ENCODE measurements at places on chromosomes 13 and 19.

- no peak for DNase-seq
Measured at GRCh38 chr13:72523049-72523448, 204.4 kb downstream of the MZT1 start.

DNA sequence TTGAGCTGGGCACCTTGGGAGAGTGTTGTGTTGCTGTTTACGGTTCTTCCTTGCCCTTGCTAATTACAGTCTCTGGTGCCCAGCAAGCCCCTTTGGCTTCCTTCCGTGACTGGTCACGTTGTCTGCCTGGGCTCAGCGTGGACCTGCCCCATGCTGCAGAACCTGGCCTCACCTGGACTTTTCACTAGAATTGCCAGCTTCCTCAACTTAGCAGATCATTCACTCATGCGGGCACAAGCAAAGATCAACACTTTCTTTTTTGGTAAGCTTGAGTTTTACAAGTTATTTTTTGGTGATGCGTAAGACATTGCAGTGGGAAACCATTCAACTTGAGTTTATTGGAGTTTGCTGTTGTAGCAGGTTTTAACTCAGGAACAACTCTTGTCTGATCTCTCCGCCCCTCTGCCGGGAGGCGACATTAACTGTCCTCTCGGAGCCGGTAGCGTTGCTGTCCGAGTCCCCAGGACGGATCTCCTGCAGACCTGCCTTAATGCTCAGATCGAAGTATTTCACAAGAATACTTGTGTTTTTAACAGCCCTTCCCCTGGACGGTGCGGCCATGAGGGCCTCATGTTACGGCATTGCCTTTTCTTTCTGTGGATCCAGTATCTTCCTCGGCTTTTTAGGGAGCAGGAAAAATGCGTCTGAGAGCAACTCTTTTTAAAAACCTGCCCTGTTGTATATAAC is 15.7 kb upstream of the TEX29 start:
- DNase-seq, result no peak

DNA sequence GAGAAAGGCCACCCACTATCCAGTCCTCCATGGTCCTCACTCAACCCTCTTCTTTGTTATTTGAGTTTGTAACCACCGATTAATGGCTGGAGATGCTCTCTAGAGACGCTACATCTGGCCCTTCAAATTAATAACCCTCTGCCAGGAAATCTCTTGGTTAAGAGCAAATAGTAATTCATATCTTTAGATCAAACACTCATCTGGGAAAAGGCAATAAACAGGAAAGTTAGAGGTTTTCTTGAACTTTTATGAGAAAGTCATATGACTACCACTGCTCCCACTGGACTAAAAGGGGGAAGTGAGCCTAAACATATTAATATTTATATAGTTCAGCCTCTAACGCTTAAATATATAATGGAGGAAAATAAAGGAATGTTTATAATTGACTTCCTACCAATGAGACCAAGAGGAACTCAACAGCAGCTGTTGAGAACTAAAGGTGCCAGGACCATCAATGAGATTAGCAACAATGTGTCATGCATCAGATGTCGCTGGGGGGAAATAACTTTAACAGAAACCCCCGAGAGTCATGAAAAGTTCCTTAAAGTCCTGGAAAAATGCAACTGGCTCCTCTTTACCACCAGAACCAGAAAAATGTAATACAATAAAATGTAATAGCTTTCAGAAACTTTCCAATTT is 2.7 kb downstream of the TBC1D4 start:
- DNase-seq, result no peak

GRCh38 chr13:91313581-91313980 is 33.9 kb upstream of the MIR17HG start:
- DNase-seq, result no peak

- no peak for DNase-seq
Measured at GRCh38 chr13:110480161-110480560, 81.4 kb downstream of the RAB20 start.

GRCh38 chr13:75372517-75372916 is 109.5 kb downstream of the TBC1D4 start:
- DNase-seq, result no peak

DNA sequence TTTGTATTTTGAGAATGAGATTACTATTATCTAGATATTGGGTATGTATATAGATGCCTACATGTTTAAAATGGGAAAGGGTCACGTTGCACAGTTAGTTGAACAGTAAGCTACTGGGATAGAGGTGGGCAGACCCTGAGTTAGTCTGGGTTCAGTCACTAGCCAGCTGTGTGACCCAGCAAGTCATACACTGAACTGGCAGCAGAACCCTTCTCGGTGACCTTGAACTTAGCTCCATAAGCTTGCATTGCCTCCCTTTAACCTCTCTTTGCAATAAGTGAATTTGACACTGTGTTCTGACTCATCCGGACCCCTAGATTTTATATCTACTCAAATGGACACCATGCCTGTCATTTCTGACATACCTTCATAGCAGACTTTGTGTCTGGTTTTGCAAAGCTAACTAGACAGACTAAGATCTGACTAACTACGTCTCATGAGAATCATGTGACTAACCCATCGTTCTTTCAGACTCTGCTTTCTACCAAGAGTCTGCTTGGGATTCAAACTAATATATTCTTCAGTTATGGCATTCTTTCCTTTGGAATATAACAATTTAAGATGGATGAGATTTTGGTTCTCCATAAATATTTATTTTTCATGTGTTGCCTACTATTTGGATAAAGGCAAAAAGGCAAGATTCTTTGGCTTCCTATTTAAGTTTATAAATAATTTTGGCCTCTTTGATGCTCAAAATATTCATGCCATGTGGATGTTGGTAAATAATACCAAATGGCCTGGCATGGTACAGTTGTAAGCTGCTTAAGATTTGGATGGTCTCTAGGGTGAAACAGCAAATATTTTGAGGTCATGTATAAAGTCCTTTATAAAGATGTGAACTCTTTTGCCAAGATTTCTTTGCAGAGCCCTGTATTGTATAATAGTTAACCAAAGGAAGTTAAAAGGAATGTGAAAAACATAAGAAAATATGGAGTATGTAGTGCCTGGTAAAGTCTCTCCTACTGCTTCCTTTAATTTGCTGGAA is 159.3 kb downstream of the ITGBL1 start:
- no peak for DNase-seq

- DNase-seq, result peak; percentile 54
Measured at GRCh38 chr19:50794074-50794875, 4.1 kb downstream of the ACP4 start.

DNA sequence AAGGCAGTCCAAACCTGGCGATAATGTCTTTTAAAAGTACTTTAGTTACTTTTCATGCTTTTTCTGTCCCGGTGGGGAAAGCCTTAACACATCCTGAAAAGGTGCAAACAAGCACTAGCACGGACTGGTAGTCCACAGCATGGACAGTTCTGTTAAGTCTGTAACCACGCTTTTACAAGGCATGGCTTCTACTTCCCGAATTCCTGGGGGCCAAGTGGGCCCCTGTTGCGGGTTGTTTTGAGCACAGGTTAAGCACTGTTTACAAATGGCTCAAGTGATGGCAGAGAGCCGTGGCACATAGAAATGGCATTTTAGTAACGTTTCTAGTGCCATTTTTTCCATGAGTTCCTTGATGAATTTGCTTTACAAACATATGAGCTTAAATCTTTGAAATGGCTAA is 37.6 kb downstream of the ZNF493 start:
- DNase-seq, result no peak

DNA sequence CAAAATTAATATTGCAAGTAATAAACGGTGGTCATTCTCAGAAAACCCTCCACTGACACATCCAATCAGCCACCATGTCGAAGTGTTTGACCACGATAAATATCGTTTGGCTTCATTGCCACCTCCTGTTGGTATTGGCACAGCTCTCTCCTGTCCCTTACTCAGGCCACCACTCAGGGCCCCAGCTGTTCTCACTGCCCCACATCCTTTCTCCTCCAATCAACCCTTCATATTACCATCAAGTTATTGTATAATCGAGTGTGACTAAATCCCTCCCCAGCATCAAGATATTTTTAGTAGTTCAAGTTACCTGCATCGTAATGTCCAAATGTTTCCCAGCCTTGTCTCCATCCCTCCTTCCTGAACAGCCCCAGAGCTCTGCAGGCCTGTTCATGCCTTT is 50.4 kb downstream of the SACS start:
- no peak for DNase-seq

GRCh38 chr19:33401683-33402420 is 28.3 kb downstream of the CEBPG start:
- DNase-seq, result no peak

DNA sequence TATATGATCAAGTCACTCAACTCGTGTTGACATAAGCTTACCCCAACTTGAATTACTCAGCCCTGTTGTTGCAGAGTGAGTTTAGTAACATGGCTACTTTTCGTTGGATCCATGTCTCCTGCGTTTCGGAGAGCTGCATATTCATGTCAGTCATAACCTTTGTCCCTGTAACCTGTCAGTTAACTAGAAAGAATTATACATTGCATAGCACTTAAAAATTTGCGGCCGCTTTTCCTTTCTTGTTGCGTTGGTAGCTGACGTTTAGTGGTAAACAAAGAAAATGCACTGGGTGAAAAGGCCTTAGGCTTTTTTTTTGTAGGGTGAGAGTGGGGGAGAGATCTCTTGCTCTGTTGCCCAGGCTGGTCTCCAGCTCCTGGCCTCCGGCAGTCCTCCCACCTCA is 14.2 kb downstream of the ZNF507 start:
- DNase-seq, result no peak

- DNase-seq, result no peak
Measured at GRCh38 chr13:28636677-28637317, 22.1 kb upstream of the POMP start.

DNA sequence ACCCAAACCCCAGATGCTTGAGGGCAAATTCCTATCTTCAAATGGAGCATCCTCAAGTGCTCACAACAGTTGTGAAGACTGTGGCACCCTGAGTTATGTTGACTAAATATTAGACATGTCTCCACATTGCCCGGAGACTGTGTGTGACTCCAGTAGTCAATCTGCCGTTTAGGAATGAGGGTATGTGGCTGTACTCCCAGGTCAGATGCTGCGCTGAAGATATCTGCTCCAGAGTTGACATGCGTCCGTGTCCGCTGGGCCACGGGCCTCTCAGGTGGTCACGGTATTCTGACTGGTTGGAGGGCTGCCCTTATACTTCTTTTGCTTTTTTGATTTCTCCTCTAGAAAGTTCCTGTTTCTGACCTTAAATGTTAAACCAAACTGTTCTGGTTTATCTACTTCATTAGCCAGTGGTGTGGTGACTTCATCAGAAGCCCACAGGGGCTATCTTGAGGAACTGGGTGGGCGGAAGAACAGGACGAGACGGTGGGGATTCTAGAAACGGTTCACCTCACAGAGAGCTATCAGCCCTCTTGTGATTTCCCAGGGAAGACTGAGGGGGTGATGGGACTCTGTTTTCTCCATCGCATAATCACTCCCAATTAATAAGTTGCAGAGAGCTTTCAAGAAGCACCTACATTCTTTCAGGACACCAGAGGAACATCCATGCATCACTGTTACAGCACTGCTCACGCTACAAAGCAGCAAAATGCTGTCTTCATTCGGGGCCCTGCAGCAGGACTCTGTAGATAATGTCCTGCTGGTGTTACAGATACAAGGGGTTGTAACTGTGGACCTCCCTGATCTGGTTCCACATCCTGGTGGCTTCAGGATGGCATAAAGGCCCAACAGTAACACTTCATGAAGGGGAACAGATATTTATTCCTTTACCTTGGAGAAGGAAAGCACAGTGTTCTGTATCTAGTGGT is 1.3 kb upstream of the LCP1 start:
- no peak for DNase-seq

DNA sequence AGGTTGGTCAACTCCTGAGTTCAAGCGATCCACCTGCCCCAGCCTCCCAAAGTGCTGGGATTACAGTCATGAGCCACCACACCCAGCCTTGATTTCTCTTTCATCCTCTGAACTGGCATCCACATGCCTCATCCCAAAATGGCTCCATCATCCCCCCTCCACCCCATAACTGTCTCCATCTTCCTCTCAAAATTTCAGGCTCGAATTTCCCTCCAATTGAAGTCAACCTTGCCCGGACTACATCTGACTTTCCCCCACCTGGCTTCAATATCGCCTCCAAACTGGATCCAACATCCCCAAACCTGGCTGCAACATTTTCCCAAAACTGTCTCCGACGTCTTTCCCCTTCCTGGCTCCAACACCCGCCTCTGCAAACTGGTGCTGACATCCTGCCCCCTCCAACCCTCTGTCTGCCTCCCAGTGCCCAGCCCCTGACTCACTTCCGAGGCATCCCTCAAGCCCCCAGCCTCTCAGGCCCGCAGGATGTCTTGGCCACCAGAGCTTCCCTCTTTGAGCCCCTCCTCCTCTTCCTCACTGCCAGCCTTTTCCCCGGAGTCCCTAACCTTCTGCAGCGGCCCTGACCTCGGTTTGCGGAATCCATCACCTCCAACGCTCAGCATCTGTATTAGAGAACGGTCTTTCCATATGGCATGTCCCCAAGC is 943 bp downstream of the EXOC3L2 start:
- DNase-seq, result no peak

GRCh38 chr19:58407658-58408151 is 744 bp upstream of the ZNF584 start:
- DNase-seq, result no peak

GRCh38 chr13:78881054-78881453 is 222.1 kb upstream of the OBI1 start:
- DNase-seq, result no peak

- DNase-seq, result no peak
Measured at GRCh38 chr19:35000647-35001501, 751 bp downstream of the GRAMD1A start.

DNA sequence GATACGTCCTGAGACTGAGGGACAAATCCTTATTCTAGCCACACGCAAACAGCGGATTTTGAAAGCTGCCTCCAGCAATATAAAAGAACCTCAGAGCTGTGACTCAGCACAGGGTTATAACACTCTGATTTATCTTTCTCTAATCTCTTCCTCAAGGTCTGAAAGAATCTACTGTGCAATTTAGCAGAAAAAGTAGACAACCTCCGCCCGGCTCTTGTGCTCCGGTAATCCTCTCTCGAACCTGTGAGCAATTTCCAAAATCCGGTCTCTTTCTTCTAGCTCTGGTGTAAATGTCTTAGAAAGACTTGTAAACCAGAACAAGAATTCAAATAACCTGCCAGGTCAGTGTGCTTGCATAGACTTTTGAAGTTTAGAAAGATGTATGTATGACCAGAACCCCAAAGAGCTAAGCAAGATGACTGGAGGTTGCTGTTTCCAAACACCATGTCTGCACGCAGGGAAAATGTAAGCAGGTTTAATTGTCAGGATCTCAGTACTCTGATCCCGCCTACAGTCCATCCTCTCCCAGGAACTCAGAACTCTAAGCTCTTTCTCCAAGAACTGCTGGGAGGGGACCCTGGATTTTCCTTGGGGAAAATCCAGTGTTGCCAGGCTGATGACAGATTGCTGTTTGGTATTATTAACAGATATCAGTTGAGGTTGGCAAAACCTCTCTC is 338.1 kb downstream of the RFC3 start:
- no peak for DNase-seq
